ENCODE measurements at places on chromosomes 5 and 9. TPM values are rescaled to one million over a fixed set of nuclear protein-coding genes. Genes with fewer than 3 reads are reported as not detected.
A peak's percentile ranks its signal among the peaks of the same experiment; 100 is the strongest.

KIF24 gene
- total RNA-seq: 5.8 TPM

DNA sequence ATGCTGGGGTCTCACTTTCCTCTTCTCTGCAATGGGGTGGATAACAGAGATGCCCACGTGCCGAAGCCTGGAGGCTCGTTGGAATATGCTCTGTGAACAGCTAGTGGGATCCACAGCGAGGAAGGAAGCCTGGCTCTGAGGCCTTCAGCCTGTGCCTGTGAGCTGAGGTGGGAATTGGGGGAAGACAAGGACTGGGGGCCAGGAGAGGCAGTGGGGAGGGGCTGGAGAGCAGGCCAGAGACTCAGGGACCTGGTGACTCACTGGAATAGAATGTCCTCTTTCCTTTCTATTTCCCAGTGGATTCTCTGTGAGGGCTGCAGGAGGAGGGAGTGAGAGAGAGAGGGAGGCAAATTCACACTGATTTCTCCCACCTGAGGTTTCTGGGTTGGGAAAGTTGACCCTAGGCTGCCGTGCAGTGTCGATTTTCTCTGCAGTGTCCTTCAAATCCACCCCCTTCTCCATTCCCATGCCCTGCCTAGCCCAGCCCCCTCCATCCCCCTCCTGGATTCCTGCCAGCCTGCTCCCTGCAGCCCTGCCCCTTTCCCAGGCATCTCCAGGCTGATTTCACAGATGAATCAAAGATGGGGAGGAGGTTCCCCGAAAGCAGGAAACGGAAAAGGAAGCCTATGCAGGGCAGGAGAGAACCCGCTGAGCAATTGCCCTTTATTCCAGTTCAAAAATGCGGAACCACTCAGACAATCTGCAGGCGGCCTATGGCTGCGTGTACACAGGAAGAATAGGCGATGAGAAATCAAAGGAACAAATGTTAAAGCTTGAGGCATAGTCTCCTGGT, 1.4 kb upstream of the SPAAR start:
- DNase-seq: peak; percentile 95

DNA sequence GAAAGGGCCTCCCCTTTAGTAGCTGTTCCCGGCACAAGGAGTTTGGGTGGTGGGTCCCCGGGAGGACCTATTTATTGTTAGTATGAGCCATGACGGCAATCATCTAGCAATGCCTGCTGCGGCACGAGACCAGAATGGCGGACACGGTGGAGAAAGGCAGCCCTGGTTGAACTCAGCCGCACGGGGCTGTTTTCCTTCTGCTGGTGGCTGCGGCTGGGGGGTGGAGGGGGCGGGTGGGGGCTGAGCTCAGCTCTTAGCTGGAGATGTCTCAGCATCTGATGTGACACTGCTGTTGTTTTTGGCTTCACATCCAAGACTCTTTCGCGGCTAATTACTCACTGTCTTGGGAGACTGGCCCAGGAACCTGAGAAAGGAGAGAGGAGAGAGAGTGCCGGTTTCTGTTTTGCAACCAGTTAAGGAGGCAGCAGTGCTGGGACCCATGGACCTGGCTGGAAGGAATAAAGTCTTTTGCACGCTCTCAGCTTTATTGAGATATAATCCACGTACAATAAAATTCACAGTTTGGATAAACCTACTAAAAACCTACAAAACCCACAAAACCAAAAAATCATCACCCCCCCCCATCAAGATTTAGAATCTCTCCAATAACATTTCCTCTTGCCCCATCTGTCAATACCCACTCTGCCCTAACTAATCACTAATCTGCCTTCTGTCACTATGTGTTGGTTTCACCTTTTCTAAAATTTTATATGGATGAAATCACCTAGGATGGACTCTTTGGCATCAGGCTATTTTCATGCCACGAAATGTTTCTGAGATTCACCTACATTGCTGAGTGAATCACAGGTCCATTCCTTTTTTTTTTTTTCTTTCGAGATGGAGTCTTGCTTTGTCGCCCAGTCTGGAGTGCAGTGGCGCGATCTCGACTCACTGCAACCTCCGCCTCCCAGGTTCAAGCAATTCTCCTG, 81.8 kb upstream of the NEURL1B start:
- peak; percentile 91 for DNase-seq

INSYN2B gene
- total RNA-seq: 5.6 TPM

DNA sequence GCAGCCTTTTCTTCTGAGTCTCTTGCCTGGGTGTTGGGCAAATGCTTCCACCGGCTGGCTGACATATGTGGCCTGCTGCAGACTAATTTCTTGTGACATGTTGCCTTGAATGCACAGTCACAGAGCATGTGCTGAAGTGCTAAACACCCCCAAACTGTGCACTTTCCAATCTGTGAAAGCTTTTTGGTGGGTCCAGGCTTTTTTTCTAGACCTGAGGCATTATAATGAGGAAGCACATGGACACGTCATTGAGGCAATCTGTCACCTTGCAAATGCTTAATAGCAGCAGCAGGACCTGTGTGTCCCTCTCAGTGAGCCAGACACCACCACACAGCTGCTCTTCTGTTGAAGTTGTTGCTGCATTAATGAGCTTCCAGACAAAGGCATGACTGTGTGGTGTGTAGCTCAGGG, 274.7 kb downstream of the ELAVL2 start:
- no peak for DNase-seq

GRCh38 chr5:180739958-180740357, at the start of gene OR2Y1:
Gene OR2Y1 (minus strand): TSS chr5:180740058. CDS start chr5:180740058, 0 bp downstream.
- DNase-seq: no peak

DNA sequence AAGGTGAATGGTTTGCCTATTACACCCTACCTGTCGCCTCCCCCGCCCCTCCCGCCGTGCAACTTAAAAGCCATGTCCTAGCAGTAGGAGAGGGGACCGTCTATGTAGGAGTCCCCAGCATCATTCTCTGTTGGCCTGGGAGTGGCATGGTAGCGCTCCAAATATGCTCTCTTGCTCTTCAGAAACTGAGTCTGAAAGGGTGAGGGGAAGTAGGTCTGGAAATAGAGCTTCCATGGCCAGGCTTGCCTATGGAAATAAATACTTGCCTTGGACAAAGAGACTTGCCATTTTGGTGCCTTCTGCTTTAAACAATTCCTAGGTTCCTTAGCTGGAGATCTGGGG, 1.4 kb downstream of the RGS7BP start:
- no peak for DNase-seq

- DNase-seq: peak; percentile 93
Observed at GRCh38 chr9:110626101-110626829, 42.3 kb upstream of the MUSK start.

DNA sequence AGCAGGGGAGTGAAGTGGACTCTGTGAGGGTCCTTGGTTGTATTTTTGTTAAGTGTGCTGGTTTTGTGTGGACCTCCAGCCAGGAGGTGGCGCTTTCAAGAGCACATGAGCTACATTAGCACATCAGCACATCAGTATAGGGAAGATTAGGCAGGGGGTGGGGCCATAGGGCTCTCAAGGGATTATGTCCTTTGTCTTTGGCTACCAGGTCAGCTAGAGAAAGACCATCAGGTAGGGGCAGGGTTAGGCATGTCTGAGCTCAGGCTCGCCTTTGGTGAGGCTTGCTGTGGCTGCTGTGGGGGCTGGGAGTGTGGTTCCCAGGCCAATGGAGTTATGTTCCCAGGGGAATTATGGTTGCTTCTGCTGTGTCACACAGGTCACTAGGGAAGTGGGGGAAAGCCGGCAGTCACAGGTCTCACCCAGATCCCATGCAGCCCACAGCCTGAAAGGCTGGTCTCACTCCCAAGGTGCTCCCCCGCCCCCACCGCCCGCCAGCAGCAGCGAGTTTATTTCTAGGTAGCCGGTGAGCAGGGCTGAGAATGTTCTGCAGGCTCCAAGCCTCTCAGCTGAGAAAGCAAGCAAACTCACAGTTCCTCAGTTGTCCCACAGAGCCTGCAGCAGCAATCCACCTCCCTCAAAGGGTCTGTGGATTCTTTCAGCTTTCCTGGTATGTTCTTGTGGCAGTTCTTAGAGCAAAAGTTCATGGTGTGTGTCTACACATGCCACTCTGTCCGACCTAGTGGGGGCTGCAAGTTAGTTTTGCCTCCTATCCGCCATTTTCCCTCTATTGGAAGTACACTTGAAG, 13.7 kb downstream of the OR1J1 start:
- DNase-seq: peak; percentile 32

- DNase-seq: no peak
Observed at GRCh38 chr5:133041157-133041784, 10.5 kb upstream of the HSPA4 start.

ACOT12 gene
- not detected for total RNA-seq

CENPH gene
- 65.7 TPM for total RNA-seq

- no peak for DNase-seq
Observed at GRCh38 chr5:80149161-80149609, 106.7 kb downstream of the SERINC5 start.

DNA sequence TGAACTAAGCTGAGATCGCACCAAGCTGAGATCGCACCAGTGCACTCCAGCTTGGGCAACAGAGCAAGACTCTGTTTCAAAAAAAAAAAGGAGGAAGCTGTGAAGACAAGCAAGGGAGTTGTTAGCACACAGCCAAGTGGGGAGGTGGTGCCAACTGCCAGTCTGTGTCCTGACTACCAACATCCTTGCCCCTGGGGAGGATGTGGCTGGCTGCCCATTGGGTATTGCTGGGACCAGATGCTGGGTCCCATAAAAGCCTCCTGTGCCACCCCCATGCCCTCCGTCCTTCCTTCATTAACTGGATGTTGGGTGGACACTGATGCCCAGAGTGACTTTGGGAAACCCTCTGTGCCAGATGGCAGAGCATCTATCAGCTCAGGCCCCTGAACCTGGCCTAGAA, 157.1 kb upstream of the COL5A1 start:
- DNase-seq: no peak

GRXCR2 gene
- not detected for total RNA-seq

DNA sequence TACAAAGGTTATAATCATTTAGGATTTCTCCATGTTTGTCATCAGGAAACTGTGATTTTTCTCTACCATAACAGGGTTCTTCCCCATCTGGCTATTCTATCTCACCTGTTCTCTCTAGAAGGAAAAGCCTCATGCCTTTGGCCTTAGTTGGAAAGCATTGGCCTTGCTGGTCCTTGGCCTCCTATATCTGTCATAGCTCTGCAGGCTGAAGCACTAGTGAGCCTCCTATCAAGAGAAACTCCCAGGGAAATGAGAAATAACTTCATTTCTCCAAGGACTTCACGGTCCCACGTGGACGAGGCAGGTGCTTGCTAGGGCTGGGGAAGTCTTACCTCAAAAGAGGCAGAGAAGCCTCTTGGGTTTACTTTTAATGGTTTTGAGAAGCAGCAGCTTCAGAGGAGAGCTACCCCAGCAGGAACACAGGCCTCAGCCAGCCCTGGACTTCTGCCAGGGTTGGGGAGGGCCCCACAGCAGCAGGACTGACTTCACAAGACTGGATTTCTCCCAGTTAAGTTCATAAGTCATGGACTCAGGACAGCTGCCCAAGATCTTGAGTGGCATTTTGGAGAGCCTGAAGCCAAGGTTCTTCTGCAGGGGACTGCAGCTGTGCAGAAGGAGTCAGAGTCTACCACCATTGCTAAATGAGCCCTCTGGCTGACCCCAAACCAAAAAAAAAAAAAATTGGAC, 15.8 kb upstream of the PSAT1 start:
- no peak for DNase-seq

GRCh38 chr9:126294331-126295081, 32.1 kb upstream of the MVB12B start:
- DNase-seq: no peak

- no peak for DNase-seq
Observed at GRCh38 chr5:170377027-170377426, 12.1 kb downstream of the KCNMB1 start.

Measured in Daoy (cell line).